ENCODE measurements at places on chromosomes 2 and 18.

- DNase-seq = no peak
These were observed 34.4 kb downstream of the CYP26B1 start for GRCh38 chr2:72112981-72113846.

DNA sequence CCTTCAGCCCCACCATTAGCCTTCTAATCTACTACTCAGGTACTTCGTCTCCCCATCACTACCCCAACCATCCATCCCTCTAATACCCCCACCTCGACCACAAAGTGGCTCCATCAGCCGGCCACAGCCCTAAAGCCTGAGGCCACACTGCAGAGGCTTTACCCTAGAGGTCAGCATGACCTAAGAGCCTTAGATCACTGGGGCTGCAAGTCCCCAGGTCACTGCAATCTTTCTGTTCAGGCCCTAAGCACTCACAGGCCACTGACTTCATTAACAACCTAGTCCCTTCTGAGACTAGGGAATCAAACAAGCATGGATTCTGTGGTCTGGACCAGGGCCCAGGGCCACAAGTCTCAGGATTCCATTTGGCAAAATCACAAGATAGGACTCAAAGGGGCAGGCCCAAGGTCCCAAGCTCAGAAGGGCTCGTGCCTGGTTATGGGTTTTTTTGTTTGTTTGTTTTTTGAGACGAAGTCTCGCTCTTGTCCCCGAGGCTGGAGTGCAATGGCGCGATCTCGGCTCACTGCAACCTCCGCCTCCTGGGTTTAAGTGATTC, 37.0 kb upstream of the PKDCC start:
- DNase-seq = peak; percentile 35

GRCh38 chr2:383888-384287, 96.0 kb upstream of the ALKAL2 start:
- DNase-seq = no peak

DNA sequence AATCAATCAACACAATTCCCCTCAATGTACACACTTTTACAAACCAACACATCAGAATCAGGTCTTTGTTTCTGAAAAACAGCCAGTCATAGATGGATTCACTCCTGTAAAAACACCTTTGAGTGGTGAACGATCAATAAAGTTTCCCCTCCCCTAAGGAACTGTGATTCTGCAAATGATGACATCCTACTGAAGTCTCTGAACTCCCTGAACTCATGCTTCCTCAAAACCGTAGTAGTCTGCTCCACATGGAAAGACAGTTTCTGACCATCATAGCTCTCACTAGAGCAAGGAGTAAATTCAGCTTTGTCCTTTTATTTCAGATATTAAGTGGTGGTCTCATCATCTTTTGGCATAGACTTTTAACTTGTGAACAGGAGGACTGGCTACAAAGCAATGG, 43.5 kb upstream of the ACTR3 start:
- no peak for DNase-seq

- DNase-seq = no peak
These were observed 21.4 kb upstream of the LTBP1 start for GRCh38 chr2:32925283-32925815.

DNA sequence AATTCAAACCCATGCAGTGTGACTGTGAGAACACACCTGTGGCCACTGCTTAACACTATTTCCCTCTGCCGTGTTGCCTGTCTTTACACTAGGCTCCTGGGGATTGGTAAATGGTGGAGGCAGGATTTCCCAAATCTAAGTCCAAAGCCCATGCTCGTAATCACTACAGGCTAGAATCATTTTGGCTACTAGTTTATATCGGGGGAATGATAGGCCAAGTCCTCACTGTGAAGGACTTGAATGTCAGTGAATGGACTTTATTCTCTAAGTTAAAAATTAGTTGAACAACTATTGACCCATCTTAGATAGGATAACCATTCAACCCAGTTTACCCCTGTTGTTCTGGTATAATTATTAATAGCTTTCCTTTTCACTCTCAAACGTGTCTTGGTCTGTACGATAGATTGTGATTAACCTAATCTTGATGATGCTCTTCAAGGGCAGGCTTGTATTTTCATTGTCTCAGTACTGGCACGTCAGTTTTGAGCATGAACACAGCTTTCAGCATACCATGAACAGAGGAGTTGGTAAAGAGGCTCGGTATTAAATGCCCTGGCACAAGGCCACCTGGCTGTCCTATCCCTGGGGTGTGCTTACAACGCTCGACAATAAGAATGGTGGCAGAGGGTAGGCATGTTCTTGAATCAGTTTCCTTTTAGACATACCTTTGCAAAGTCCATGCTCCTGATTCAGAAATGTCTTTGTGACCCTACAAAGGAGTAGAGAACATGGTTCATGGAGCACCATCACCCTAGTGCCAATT, 148.8 kb downstream of the RTN4 start:
- DNase-seq = no peak

DNA sequence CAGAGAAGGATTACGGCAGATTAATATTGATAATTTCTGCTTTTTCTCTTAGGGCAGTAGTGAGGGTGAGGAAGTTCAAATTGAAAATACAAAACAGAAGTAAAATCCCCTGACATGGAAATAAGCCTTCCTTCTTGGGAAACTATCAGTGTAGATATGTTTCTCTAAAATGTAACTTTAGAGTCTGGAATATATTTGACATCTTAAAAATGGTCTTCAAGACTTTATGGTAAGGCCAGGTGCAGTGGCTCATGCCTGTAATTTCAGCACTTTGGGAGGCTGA, 33.0 kb downstream of the INPP5D start:
- DNase-seq = no peak

DNA sequence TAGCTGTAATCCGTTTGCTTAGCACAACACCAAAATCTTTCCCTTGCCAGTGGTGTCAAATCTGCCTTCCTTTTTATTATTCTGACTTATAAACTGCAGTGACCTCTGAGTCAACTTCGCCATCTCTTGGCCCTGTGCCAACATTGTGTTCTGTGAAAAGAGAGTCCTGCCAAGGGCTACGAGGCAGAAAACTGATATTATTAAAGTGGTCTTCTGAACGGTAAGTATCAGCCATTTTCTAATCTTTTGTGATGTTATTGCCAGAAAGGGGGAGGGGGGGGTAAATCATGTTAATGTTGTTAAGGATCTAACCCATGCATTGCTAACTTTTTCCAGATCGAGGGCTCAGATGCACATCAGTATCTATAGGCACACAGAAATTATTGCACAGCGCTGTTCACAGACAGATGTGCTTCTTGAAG, 121.5 kb upstream of the LTBP1 start:
- no peak for DNase-seq

- DNase-seq = no peak
These were observed 79.5 kb upstream of the GPC1 start for GRCh38 chr2:240355962-240356361.

DNA sequence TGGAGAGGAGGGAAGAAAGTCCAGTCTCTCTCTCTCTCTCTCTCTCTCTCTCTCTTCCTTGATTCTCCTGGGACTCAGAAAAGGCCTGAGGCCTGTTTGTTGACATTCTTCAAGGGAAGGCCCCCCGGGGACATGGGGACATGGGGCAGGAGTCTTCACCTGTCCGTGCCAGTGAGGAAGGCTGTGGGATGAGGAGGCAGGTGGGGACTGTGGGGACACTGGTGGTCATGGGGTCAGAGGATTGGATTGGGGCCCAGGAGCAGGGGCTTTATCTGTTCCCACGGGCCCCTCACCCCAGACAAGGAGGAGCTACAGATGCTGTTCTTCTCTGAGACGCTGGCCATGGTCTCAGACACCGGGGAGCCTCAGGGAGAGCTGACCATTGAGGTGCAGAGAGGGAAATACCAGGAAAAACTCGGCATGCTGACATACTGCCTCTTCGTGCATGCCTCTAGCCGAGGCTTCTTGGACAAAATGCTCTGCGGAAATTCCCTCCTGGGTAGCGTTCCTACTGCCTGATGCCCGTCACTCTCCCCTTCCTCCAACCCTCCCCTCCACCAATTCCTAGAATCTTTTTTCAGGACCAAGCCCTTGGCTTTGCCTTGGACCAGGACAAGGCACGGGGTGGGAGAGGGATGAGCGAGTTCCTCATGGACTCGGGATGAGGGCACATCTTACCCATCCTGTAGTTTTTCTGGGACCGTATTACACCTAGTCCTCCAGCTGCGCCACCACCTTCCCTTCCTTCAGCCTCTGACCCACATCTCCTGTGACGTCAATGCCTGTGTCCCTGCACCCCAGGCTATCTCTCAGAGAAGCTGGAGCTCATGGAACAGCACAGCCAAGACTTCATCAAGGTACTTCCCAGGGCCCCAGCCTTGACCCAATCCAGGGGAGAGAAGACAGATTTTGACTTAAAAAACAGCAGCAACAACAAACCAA, 850 bp downstream of the CATIP start:
- no peak for DNase-seq

GRCh38 chr18:39772155-39772919, 2182.7 kb upstream of the PIK3C3 start:
- no peak for DNase-seq

- no peak for DNase-seq
These were observed 76.3 kb upstream of the ZCCHC2 start for GRCh38 chr18:62446511-62446910.

DNA sequence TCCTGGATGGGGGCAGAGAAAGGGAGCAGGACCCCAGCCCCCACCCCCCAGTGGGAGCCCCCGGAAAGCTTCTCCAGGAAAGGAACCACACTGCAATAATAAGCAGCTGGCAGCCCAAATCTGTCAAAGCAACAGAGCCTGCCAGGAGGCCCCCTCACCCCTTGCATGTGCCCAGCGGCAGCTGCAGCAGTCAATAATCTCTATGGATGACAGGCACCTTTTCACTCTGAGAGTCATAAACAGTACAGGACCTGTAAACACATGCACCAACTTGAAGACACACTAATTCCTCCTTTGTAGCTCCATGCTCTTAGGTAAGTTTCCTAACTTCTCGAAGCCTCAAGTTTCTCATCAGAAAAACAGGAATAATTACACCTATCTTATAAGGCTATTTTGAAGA, 26.2 kb upstream of the KDM3A start:
- DNase-seq = no peak

GRCh38 chr2:239856620-239857285, 168.4 kb downstream of the NDUFA10 start:
- DNase-seq = no peak

DNA sequence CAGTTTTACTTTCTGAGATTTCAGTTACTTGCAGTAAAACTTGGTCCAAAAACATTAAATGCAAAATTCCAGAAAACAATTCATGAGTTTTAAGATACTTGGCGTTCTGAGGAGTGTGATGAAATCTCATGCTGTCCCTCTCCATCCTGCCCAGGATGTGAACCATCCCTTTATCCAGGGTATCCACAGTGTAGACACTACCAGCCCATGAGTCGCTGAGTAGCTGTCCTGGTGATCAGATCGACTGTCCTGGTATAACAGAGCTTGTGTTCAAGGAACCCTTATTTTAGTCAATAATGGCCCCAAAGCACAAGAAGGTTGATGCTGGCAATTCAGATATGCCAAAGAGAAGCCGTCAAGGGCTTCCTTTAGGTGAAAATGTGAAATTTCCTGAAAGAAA, 3.2 kb downstream of the SP100 start:
- no peak for DNase-seq

DNA sequence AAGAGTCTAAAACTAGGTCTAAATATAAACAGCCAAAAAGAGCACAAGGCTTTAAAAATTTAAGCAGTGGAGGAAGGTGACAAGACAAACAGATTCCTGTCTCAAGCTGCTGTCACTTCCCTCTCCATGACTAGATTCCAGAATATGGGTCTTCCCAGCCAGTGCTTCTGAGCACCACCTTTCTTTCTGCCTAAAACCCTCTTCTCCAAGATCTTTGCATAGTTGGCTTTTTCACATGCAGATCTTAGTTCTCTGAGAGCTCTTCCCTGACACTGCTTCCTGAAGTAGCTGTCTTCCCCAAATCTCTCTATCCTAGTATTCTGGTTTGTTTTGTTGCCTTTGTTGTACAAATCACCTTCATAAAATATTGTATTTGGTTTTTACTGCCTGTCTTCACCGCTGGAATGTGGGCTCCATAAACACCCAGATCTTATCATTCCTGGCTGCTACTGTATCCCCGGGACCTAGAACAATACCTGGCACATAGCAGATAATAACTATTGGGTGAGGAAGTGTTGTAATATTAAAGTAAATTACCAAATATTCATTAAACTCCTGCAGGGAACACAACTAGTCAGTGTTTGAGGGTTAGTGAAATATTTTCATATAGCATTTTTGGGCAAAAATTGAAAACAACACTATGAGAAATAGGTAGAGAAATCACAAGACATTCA, 150.2 kb downstream of the CCDC85A start:
- peak; percentile 46 for DNase-seq

GRCh38 chr2:100629309-100629708, 66.5 kb downstream of the PDCL3 start:
- DNase-seq = no peak

- peak; percentile 19 for DNase-seq
These were observed 35.4 kb downstream of the SULT1C4 start for GRCh38 chr2:108412995-108413710.

DNA sequence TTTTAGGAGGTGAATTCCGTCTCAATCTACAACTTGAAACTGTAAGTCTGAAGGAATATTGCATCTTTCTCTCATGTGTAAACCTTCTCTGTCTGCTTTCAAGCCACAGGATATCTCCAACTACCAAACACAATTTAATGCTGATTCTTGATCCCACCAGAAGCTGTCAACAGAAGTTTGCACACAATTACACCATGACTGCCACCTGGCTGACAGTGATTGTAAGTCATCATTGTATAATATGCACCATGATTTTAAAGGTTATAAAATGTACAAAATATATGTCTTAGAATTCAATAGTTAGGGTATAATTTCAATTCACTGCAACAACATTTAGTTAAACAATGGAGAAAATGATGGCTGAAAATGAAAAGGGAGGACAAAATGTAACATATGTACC, 18.4 kb downstream of the PREPL start:
- DNase-seq = peak; percentile 35

- DNase-seq = peak; percentile 10
These were observed 25.6 kb downstream of the ZNF236 start for GRCh38 chr18:76847916-76848315.

DNA sequence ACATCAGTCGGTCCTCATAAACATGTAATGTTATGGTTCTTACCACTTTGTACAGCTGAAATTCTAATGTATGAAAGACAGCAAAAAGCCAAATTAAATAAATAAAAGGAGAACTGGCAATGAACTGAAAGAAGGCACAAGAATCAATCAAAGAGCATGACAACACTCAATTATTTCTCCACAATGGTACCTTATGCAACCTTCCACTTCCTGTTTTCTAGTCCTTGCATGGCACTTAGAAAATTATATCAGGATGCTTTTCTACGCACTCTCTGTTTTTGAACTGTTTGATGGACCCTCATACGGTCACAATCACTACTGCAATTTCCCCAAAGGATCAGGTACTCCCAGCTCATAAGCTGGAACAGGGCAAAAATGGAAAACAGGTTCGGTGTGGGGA, 81.6 kb downstream of the EPB41L3 start:
- DNase-seq = no peak

- no peak for DNase-seq
These were observed 32.8 kb downstream of the MAIP1 start for GRCh38 chr2:199988151-199988550.

GRCh38 chr2:12352889-12353288, 363.8 kb upstream of the TRIB2 start:
- no peak for DNase-seq

All from T47D (cell line).